ENCODE measurements at places on chromosomes 6 and 20. TPM values are rescaled to one million over a fixed set of nuclear protein-coding genes. Genes with fewer than 3 reads are reported as not detected.
A peak's percentile ranks its signal among the peaks of the same experiment; 100 is the strongest.

DNA sequence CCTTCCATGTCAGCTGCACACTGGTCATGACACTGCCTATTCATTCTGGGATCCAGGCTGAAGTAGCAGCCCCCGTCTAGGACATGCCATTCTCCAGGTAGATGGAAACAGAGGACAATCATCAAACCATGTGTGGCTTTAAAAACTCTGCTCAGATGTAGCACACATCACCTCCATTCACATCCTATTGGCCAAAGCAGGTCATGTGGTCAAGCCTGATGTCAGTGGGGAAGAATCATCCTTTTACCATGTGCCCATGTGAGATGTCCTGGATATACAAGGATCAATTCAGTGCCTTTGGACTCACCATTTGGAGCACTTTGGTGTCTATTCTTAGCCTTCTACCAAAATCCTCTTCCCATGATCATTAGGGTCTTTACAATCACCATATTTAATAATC lies 99.5 kb downstream of the CDC5L start:
- no peak overlapping the region for H3K27ac ChIP-seq
- H3K4me3 ChIP-seq: no peak overlapping the region
- H3K4me1 ChIP-seq: no peaks in the 10 kb centered on the region

DNA sequence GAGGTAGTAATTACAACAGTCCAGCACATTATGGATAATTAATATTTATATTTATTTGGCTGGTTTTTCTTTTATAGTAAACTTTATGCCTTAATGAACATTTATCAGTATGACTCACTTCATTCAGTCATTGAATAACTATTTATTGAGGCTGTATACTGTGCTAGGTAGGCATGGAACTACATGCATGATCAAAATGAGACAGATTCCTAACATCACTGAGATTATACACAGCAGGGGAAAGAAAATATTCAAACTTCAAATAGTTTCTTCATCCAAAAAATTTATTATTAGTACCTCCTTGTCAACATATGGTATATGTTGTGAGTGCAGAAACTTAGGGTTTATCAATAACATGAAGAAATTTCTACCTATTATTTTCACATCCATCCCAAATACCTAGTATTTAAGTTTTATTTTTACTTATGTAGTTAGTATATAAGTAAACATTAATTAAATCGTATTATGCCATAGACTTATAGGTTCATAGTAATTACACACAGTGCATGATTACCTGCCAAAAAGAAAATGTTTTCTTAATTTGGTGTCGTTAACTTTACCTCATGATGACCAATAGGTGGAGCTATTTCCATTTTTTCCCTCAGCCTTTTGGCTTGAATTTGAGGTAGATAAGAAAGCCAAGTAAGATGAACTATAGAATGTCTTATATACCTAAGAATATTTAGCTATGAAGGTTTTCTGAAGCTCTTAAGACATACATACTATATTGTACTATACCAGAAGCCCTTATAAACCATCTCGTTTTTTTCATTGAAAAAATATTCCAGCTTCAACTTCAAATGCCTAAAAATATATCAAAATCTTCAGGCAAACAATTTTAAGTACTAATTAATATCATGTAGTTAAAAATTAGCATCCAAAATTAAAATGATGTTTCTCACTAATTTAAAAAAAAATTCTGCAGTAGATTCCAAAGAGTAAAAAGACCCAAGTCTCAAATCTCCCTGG lies 12.5 kb upstream of the TMEM30A start:
- no peaks in the 10 kb centered on the region for H3K27me3 ChIP-seq
- H3K36me3 ChIP-seq: no peaks in the 10 kb centered on the region
- no peak overlapping the region for H3K27ac ChIP-seq
- DNase-seq: peak; percentile 68
- H3K4me1 ChIP-seq: no peaks in the 10 kb centered on the region
- no peak overlapping the region for H3K4me3 ChIP-seq

DNA sequence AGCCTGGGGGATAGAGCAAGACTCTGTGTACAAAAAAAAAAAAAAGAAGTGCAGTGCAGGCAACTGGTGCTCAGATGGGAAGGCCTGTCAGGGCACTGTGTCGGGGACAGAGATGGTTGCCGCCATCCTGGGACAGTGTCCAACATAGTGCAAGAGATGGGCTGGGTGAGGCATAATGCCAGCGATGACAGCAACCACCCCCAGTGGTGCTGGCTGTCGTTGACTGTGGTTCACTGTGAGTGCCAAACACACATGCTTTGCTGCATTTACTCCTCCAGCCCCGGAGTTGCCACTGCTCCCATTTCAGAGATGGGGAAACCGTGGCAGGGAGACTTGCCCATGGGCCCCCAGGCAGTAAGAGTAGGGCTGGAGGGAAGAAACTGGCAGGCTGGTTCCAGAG lies 5.2 kb upstream of the C20orf203 start:
- H3K27me3 ChIP-seq: no peaks in the 10 kb centered on the region
- no peak for DNase-seq
- H3K4me1 ChIP-seq: peaks cover 10% of the 10 kb centered on the region
- no peak overlapping the region for H3K4me3 ChIP-seq

GRCh38 chr6:102812242-102812641 lies 1418.7 kb downstream of the GRIK2 start:
- H3K4me1 ChIP-seq: no peaks in the 10 kb centered on the region
- no peaks in the 10 kb centered on the region for H3K27me3 ChIP-seq
- no peaks in the 10 kb centered on the region for H3K36me3 ChIP-seq
- no peak overlapping the region for H3K27ac ChIP-seq

- no peak overlapping the region for H3K4me3 ChIP-seq
- H3K4me1 ChIP-seq: no peaks in the 10 kb centered on the region
- DNase-seq: no peak
- no peak overlapping the region for H3K27ac ChIP-seq
- H3K36me3 ChIP-seq: peaks cover 2% of the 10 kb centered on the region
- no peaks in the 10 kb centered on the region for H3K27me3 ChIP-seq
Observed at GRCh38 chr6:87658516-87658915, 43.5 kb downstream of the AKIRIN2 start.

GRCh38 chr20:35342154-35342769 lies 50.0 kb upstream of the FAM83C start:
- DNase-seq: no peak
- H3K27me3 ChIP-seq: no peaks in the 10 kb centered on the region
- H3K4me1 ChIP-seq: no peaks in the 10 kb centered on the region
- no peak overlapping the region for H3K4me3 ChIP-seq
- H3K27ac ChIP-seq: no peak overlapping the region

GRCh38 chr6:2831392-2831791 lies 10.3 kb downstream of the SERPINB1 start:
- no peaks in the 10 kb centered on the region for H3K27me3 ChIP-seq
- no peak overlapping the region for H3K27ac ChIP-seq
- H3K36me3 ChIP-seq: peaks cover 15% of the 10 kb centered on the region
- H3K4me3 ChIP-seq: no peak overlapping the region
- no peaks in the 10 kb centered on the region for H3K4me1 ChIP-seq
- no peak for DNase-seq

GRCh38 chr6:72769459-72770125 lies 147.7 kb downstream of the KCNQ5 start:
- H3K4me3 ChIP-seq: no peak overlapping the region
- no peaks in the 10 kb centered on the region for H3K4me1 ChIP-seq
- H3K27ac ChIP-seq: no peak overlapping the region
- H3K27me3 ChIP-seq: no peaks in the 10 kb centered on the region
- no peaks in the 10 kb centered on the region for H3K36me3 ChIP-seq

DNA sequence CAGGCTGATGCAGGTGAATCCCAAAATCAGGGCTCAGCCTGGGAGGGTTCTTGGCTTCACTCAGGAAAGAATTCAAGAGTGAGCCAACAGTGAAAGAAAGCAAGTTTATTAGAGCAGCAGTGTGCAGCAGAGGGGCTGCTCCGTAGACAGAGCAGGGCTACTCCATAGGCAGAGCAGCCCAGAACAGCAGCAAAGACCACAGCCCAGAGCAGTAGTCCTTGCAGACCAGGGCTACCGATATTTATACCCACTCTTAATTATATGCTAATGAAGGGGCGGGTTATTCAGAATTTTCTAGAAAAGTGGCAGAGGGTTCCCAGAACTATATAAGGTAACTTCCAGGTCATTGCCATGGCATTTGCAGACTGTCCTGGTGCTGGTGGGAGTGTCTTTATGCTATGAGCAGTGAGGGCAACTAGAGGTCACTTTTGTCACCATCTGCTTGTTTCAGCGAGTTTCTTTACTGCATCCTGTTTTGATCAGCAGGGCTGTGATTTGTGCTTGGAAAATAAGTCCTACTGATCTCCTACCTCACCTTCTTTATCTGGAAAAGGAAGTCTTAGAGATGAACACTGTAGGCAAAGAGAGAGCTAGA lies 39.8 kb upstream of the PTPN1 start:
- no peak for DNase-seq
- no peaks in the 10 kb centered on the region for H3K4me1 ChIP-seq
- no peak overlapping the region for H3K27ac ChIP-seq
- no peak overlapping the region for H3K4me3 ChIP-seq

DNA sequence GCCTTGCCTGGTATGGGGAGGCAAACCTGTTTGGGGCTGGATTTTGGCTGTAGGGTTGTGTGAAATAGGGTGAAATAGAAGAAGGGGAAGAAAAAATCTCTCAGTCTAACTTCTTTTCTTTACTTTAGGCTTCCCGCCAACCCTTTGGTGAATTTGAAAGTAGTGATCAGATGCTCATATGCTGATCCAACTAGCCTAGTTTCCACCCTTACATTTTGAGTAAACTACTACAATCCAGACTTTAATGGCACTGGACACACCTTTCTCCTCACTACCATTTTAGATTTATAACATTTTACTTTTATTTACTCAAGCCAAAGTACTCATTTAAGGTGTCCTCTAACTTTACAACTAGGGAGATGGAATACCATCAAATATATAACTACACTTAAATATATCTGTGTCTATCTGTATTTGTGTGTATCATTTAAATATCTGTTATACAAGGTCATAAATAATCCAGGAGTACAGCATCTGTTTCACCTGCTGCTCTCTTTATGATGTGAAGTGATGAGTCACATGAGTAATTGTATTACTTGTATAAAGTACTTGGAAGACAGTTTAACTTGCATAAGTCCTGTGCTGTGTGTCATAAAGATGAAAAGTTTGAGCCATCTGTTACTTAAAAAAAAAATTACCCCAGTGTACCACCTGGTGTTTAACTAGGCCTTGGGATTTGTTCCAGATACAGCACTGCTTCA lies 172.1 kb downstream of the CDKAL1 start:
- peak; percentile 67 for DNase-seq
- no peak overlapping the region for H3K4me3 ChIP-seq
- H3K27me3 ChIP-seq: no peaks in the 10 kb centered on the region
- H3K36me3 ChIP-seq: no peaks in the 10 kb centered on the region

GRCh38 chr6:132907914-132908313 lies 93.5 kb downstream of the RPS12 start:
- H3K27me3 ChIP-seq: no peaks in the 10 kb centered on the region
- DNase-seq: no peak
- no peaks in the 10 kb centered on the region for H3K36me3 ChIP-seq
- no peaks in the 10 kb centered on the region for H3K4me1 ChIP-seq
- no peak overlapping the region for H3K27ac ChIP-seq

DNA sequence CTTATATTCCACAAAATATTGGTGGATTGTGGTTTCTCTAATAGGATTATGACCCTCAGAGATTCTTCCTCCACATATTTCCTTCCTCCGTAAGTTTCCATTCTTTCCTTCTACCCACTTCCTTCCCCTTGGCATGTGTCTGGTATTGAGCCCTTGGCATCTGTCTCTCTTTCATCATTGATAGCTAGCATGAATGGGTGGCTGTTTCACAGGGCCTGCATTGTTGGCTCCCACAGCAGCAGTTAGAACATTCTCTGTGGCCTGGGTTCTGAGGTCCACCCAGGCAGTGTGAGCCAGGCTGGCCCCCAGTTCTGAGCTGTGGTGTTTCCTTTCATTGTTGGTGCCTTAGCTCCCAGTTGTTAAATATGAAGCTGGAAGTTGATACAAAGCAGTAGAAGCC lies 125.3 kb downstream of the ANKS1A start:
- no peaks in the 10 kb centered on the region for H3K27me3 ChIP-seq
- no peak overlapping the region for H3K27ac ChIP-seq
- DNase-seq: no peak

DNA sequence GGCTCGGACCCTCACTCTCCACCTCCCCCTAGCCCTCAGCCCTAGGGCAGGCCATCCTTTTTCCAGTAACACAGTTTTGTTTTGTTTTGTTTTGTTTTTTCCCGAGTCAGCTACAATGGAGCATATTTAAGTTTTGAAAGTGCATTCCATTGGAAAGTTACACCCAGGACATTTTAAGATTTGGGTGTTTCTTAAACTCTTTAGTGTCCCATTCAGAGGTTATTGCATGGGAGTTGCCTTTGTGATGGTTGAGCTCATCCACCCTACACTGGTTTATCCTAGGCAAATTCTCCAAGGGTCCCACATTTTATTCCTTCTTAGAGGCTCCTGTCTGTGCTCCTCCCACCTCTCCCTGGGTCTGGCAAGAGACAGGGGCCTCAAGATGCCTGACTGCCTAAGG lies 58.9 kb downstream of the THBS2 start:
- H3K4me3 ChIP-seq: no peak overlapping the region
- no peaks in the 10 kb centered on the region for H3K4me1 ChIP-seq
- H3K27ac ChIP-seq: no peak overlapping the region
- H3K27me3 ChIP-seq: no peaks in the 10 kb centered on the region
- H3K36me3 ChIP-seq: no peaks in the 10 kb centered on the region

- no peaks in the 10 kb centered on the region for H3K36me3 ChIP-seq
- H3K27ac ChIP-seq: no peak overlapping the region
- H3K27me3 ChIP-seq: no peaks in the 10 kb centered on the region
- DNase-seq: no peak
Observed at GRCh38 chr6:36858407-36858981, 16.1 kb downstream of the PPIL1 start.

- H3K27me3 ChIP-seq: no peaks in the 10 kb centered on the region
- H3K4me3 ChIP-seq: no peak overlapping the region
- no peaks in the 10 kb centered on the region for H3K36me3 ChIP-seq
- no peak overlapping the region for H3K27ac ChIP-seq
Observed at GRCh38 chr6:162817196-162817595, 89.4 kb downstream of the PACRG start.

GRCh38 chr6:42352856-42353564 lies 98.7 kb downstream of the TRERF1 start:
- no peaks in the 10 kb centered on the region for H3K27me3 ChIP-seq
- no peak overlapping the region for H3K4me3 ChIP-seq
- DNase-seq: no peak
- H3K27ac ChIP-seq: no peak overlapping the region

SOBP gene
- polyA plus RNA-seq: 1.6 TPM

EBF4 gene
- 0.67 TPM for polyA plus RNA-seq

GABRR1 gene
- polyA plus RNA-seq: not detected

RWDD1 gene
- 60.2 TPM for polyA plus RNA-seq

BMP5 gene
- polyA plus RNA-seq: 26.2 TPM

FOXQ1 gene
- polyA plus RNA-seq: 0.54 TPM

RAB22A gene
- 11.9 TPM for polyA plus RNA-seq

PPDPF gene
- polyA plus RNA-seq: 356 TPM

EXOC2 gene
- 14.1 TPM for polyA plus RNA-seq

HLA-F gene
- polyA plus RNA-seq: 244 TPM

VSX1 gene
- 0.04 TPM for polyA plus RNA-seq
